Neural progenitor cell (in vitro differentiated cells): ENCODE measurements at places on chromosomes 4 and X. TPM values are rescaled to one million over a fixed set of nuclear protein-coding genes. Genes with fewer than 3 reads are reported as not detected.

The TEX13D gene
- not detected in 2 replicates for total RNA-seq

DNA sequence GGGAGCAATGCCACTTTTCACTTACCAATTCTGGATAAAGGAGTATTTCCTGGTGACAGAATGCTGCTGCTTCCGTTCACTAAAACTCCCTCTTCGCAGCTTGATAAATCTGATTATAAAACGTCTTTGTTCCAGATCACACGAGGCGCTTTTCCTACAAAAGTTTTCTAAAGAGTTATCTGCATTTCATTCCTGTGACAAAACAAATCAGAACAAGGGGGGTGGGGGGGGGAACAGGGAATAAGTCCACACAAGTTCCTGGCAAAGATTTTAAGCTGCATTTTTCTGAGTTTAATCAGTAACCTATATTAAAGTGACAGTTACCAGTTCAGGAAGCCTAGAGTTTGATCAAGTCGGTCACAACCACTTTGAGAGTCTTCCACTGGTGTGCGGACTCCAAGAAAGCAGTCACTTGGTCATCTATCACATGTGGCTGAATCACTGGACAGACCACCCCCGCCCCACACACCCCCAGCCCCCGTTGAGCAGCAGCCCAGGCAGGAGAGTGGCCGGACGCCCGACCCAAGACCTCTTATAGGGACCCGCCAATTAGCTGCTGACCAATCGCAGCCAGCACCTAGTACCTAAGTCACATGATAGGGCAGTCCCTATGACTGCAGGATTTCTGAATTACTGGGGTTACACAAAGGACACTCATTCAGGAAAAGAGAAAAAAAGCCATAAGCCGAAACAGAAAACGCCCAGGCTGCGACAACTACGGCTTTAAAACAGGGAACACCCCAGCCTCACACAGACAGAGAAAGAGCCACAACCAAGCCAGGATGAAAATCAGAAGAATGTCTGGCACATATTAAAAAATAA lies 569.3 kb upstream of the DIPK2B start:
- peak; percentile 26 for DNase-seq

GRCh38 chr4:16000708-16001483 lies 37.9 kb upstream of the FGFBP2 start:
- no peak for DNase-seq

DNA sequence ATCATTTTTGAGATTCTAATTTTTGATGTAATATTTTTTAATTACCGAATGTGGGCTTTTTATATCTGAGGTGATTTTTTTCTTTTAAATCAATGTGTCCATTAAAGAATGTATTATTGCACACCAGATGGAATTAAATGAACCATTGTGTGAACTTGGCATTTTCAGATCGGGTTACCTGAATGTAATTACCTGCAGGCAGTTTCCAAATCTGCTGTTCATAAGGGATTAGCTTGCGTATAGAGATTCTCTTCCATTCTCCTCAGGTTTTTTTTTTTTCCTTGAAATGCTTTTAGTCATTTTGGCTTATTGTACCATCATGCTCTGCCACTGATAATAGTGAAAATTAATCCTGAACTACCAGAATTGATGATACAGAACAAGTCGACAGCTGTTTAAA lies 511.5 kb upstream of the ATOH1 start:
- no peak for DNase-seq

DNA sequence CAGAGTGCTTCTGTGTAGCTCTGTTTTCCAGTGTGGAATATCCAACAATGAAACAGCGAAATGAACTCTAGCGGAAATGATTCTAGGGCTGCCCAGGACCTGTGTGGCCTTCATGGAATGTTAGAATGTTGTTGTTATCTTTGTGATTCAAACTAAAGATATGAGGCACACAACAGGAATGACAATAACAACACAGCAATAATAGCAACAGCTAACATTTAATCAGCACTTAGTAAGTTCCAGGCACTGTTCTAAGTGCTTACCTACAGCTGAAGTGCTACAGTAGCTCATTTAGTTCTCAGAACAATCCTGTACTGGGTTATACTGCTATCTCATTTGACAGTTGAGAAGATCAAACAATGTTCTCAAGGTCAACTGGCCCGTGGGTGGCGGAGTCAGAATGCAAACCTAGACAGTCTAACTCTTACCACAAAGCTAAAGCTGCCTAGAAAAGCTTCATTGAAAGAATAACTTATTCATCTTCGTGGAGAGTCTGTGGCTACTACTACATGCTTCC lies 63.7 kb downstream of the MAML3 start:
- DNase-seq, result no peak

The EMCN gene
- not detected in 2 replicates for total RNA-seq

The CYLC1 gene
- total RNA-seq, result not detected in 2 replicates
